ENCODE measurements at places on chromosomes 4 and X.

DNA sequence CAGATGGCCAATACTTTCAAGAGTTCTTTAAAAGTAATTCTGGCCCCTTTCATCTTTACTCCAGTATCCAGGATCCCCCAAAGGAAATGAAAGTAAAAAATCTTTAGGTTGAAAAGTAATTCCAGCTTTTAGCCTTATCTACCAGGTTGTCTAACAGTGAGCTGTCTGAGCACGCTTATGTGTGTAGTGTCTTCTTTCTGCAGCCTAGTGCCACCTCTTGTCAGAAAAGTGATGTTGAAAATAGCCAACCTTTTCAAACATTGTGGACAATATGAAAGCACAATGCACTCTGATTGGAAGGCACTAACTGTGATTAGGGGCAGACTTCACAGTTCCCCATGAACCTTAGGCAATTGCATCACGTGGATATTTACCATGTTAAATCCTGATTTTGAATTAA, 92.1 kb downstream of the RELL1 start:
- DNase-seq: no peak

GRCh38 chr4:181819946-181820345, 423.3 kb upstream of the TENM3 start:
- DNase-seq: no peak

DNA sequence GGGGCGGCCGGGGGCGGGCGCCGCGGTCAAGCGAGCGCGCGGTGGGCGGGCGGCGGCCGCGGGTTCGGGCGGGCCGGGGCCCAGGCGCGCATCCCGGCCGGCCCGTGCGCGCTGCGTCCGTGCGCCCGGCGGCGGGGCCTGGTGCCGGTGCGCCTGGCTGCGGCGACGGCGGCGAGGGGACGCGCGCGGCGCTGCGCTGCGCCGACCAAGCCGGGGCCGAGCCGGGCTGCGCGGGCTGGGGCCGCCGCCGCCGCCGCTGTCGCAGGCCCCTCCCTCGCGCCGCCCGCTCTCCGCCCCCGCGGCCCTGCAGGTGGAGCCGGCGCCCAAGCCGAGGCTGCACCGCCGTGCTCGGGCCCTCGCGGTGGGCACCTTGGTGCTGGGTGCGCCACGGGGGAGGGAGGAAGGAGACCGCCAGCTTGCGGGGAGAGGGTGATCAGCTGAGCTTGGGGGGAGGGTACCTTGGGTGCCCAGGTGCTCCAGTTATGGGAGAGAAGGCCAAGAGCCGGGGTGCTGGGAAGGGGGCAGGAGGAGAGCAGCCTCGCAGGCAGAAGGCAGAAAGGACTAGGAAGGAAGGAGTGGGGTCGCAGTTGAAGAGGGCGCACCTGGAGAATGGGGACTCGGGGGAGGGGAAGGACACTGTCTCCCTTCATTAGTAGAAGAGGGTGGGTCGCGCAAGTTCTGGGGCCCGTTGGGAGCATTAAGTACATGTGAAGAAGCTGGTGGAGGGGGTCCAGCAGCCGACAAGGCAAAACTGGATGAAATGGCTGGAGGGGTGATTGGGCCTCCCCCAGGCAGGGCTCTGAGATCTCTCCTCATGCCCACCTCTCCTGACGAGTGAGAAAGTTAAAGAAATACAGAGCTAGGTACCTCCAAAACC, at the start of gene PPP2R2C:
Gene PPP2R2C, minus strand, starts transcription at position 228 of the 877 bp plus-strand sequence. CDS start 385 bp downstream, outside the sequence.
- DNase-seq: peak; percentile 88

GRCh38 chrX:154805696-154806091, 409 bp upstream of the MPP1 start:
- DNase-seq: no peak

DNA sequence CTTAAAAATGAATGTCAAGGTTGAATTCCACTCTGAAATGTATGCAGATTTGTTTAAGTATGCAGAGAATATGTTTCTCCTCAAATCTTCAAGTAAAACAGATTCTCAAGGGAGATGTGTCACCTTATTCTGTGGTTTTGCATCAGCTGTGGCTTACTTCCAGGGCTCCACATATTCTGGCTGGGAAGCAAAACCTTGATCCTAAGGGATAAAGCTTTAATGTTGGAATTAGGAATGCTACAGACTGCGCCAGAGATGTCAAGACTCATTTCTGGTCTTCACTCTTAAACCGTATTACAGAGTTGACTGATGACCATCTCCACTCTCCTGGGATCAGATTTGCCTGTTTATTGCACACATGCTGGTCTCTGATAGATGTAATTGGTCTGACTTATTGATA, 143.9 kb upstream of the DIPK2B start:
- no peak for DNase-seq

GRCh38 chr4:139594591-139595185, 38.7 kb upstream of the SETD7 start:
- no peak for DNase-seq

- no peak for DNase-seq
Measured at GRCh38 chrX:121008920-121009319, 23.4 kb upstream of the CT47A1 start.

- DNase-seq: no peak
Measured at GRCh38 chr4:186760576-186760975, 36.9 kb upstream of the FAT1 start.

Measured in iPS-NIHi11 (cell line).